ENCODE measurements at places on chromosomes 2 and 18.
A peak's percentile ranks its signal among the peaks of the same experiment; 100 is the strongest.

DNA sequence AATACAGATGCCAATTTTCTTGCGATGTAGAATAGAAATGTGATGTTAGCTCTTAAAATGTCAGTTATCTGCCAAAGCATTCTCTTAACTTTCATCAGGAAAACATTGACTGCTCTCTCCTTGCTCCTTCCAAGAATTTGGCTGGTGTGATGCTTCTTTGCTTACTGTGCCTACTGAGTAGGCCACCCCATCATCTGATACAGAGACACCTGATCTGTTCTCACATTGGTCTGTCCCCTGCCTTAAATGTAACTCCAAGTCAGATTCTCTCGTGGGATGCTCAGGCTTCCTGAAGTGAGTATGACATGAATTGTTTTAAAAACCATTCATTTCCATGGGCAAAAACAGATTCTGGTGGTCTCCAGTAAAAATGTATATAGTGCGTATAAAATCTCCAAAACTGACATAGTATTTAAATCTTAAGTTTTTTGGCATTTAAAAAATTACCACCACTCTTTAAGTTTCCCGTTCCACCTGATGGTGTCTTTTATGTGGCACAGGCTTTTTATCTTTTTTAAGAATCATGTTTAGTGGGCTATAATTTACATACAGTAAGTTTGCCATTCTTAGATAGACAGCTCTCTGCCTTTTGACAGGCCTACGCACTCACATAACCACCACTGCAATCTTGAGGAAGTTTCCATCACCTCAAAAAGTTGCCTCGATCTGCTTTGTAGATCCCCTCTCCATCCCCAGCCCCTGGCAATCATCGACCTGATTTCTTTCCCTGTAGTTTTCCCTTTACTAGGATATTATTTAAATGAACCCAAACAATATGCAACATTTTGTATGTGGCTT lies 36.6 kb downstream of the UBE2F start:
- peak; percentile 35 for DNase-seq

- DNase-seq: no peak
These were observed 96.7 kb upstream of the SIX3 start for GRCh38 chr2:44844651-44845270.

- no peak for DNase-seq
These were observed 1.7 kb downstream of the RNU4ATAC start for GRCh38 chr2:121532347-121532766.

DNA sequence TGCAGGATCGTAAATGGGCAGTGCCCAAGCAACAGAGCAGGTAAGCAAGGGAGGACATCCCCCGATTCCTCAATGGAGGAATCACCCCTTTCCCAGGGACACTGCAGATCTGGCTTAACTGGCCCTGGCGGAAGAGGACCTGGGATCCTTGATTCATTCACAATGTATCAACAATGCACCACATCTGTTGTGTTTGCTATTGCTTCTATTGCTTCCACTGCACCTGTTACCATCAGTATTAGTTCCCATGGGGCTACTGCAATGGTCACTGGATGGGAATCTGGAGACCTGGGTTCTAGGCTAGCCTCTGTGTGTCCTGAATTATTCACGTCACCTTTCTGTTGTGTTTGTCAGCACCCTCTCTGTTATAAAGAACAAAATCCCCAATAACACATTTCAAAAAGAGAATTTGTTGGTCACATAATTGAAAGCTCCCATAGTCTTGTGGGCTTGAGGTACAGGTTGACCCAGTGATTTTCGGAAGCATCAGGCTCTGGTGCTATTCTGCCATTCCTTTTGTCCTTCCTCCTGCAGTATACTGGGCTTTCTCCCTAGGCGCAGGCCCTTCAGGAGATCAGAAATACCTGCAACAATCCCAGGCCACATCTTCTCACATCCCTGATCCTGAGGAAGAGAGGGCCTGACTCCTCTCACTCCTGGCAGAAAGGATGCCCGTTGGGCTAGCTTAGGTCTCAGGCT lies 193.5 kb upstream of the GLI2 start:
- DNase-seq: no peak

GRCh38 chr2:65922030-65922429 lies 489.6 kb upstream of the SPRED2 start:
- DNase-seq: no peak

GRCh38 chr2:44335806-44336538 lies 25.3 kb downstream of the PREPL start:
- DNase-seq: no peak

GRCh38 chr18:60873708-60874107 lies 459.5 kb upstream of the CDH20 start:
- no peak for DNase-seq

DNA sequence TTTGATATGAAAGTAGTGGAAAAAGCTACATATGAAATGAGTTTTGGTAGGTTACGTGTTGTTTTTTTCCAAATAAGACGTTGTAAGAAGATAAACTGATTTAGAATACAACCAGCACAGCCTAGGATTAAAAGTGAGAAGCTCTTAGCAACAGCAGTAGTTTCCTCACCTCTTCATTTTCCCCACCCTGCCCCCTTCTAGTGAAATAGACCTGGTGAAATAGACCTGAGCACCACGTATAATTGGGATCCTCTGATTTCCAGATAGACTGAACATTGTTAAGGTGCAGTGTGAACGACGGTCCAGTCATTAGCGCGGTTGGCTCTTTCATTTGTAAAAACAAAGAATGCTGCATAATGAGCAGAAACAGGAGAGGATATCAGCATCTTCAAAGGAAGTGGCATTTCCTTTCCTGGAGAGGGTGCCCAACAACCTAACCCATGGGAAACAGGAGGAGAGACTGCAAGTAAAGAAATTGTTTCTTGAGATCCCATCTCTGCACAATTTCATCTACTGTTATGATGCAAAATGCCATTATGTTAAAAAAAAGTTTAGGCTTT lies 114.3 kb downstream of the FIGN start:
- DNase-seq: no peak

- DNase-seq: no peak
These were observed 368.8 kb upstream of the CDH19 start for GRCh38 chr18:66972681-66973080.

DNA sequence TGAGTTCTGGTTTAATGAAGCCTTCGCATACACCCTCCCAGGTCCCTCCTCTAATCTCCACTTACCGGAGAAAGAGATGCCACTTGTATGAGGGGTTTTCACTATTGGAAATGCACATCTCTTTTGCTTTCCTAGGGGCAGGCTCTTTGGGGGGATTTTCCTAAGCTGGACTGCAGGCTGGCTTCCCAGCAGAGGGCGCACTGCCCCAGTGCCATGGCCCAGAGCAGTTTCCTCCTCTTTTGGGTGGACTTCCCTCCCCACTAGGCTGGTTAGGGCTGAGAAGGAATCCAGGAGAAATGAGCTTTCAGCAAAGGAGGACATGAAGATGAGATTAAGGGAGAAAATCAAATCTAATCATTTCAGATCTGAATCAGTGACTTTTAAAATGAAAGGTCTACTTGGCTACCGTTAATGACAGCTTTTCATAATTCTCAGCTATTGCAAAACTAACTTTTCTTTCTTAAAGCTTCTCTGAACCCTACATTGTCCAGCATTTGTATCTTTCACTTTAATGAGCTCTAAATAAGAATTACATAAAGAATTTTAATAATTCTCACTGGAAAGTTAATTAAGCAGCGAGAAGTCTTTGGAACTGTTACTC lies 784.1 kb upstream of the FANCL start:
- peak; percentile 21 for DNase-seq

- no peak for DNase-seq
These were observed 685.4 kb upstream of the NRXN1 start for GRCh38 chr2:51717312-51717711.

DNA sequence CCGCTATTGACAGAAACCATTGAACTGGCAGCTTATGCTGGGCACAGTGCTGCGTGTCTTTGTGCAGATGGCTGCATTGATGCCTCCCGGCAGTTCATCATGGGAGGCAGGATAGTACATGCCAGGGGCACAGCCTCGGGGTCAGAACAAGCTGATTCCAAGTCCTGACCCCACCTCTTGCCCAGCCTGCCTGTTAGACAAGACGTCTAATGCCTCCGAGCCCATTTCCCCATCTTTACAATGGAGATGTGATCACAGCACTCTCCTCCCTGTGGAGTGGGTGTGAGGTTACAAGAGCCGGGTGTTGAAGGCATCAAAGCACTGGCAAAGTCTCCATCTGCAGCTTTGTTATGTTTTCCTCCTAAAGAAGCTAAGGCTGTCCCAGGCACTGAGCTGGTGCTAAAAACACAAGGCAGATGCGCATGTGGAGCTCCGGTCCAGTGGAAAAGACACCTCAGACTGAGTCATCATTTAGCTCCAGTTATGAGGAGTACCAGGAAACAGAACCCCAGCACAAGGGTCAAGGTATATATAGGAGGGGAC lies 125.7 kb upstream of the EPAS1 start:
- DNase-seq: no peak

- no peak for DNase-seq
These were observed 90.8 kb downstream of the RHOB start for GRCh38 chr2:20537423-20538307.

DNA sequence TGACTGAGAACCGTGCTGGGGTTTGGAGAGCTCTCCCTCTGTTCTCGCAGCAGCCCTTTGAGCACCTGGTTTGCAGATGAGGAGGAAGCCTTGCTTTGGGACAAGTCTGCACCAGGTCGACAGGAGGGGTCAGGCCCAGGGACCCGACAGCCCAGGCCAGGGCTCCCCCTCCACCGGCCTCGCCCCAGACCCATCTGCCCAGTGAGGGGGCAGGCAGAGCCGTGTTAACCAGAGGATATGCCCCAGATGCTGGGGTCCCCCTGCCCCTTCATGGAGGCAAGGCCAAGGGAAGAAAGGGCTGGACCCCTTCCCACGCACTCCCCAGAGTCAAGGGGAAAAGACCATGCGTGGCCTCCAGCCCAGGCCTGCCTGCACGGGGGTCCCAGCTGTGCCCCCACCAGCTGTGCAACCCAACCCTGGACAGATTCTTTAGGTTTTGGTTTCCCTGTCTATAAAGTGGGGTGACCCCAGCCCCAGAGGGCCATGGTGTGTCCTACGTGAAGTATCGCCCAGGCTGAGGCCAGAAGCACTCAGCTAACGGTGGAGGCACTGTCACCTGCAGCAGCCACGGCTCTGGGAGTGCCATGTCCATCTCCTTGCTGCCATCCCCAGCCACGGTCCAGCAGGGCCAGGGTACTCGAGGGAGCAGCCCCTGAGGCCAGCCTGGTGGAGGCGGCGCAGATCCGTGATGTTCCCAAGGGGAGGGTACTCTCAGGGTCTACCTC lies 4.8 kb upstream of the SNED1 start:
- no peak for DNase-seq

DNA sequence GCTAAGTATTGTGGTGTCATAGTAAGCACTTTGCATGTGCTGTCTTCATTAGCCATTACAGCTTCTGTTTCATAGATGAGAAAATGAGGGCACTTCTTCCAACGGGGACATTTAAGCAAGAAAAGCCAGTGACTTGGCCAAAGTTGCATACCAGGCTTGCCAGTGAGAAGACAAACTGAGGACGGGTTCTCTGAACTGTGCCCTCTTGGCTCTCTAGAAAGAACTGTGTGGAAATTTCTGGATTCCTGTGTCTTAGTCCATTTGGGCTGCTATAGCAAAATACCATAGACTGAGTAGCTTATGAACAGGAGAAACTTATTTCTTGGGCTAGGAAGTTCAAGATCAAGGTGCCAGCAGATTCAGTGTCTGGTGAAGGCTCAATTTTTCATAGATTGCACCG lies 13.3 kb downstream of the CTIF start:
- no peak for DNase-seq

Measured in activated naive CD8-positive, alpha-beta T cell treated with anti-CD3 and anti-CD28 coated beads for 36 hours (primary cell).